SJSA1 (cell line): ENCODE measurements at places on chromosomes 7 and 10. TPM values are rescaled to one million over a fixed set of nuclear protein-coding genes. Genes with fewer than 3 reads are reported as not detected.

- DNase-seq, result peak; percentile 59
Observed at GRCh38 chr7:27235387-27236311, 7.0 kb upstream of the EVX1 start.

DNA sequence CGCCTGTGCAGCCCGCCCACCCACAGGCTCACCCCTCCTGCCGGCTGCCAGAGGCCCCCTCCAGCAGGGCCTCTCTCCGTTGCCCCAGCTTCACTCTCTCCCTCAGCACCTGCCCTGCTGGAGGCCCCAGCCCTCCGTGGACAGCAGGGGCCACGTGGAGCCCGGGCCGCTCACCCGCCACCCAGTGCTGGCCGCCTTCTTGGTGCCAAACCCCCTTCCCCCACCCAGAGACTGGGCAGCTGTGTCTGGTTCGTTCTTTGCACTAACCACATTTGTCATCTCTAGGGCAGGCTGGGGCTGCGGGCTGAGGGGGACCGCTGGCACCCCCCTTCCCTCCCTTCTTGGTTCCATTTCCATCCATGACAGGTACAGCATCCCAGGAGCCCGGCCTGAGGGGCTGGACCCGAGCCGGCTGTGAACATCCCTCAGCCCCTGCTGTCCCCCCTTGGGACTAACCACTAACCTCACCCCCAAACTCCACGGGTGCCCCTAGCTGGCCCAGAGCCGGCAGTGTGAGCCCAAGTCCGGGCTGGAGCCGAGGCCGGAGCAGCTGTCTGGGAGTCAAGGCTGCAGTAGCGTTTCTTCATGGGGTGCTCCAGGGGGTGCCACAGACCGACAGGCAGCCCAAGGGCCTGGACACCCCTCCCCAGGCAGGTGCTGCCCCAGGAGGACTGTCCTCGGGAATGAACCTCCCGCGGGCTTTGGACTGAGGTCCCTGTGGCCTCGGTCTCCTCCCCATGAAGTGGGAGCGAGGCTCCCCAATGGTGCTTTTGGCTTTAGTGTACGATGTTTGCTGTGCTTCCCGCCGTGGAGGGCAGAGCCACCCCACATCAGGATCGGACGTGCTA, 25.5 kb upstream of the AMZ1 start:
- DNase-seq, result no peak

DNA sequence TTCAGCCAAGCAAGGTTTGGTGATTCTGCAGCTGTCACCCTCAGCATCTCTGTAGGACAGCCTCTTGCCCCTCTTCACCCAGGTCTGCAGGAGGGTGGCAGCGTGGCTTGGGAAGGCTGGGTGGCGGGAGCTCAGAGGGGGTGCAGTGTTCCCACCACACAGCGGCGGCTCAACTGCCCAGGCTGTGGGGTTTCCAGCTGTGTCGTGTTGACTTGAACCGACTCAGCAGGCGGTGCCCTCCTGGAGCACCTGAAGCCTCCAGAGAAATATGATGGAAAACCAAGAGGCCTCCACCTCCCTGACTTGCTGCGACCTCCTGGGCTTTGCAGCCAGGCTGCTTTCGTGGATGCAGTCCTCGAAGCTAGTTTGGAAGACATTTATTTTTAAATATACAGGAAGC, 68.0 kb upstream of the KLF6 start:
- no peak for DNase-seq

The CYP3A5 gene
- 0.37 and 1.8 TPM in 2 replicates for total RNA-seq

The RGR gene
- total RNA-seq, result not detected in 2 replicates

The SPDYE11 gene
- total RNA-seq, result not detected in 2 replicates
